NCI-H1092 (cell line): ENCODE measurements at places on chromosomes 3 and 15.

- DNase-seq: no peak
Observed at GRCh38 chr3:24505691-24506550, 11.3 kb upstream of the THRB start.

DNA sequence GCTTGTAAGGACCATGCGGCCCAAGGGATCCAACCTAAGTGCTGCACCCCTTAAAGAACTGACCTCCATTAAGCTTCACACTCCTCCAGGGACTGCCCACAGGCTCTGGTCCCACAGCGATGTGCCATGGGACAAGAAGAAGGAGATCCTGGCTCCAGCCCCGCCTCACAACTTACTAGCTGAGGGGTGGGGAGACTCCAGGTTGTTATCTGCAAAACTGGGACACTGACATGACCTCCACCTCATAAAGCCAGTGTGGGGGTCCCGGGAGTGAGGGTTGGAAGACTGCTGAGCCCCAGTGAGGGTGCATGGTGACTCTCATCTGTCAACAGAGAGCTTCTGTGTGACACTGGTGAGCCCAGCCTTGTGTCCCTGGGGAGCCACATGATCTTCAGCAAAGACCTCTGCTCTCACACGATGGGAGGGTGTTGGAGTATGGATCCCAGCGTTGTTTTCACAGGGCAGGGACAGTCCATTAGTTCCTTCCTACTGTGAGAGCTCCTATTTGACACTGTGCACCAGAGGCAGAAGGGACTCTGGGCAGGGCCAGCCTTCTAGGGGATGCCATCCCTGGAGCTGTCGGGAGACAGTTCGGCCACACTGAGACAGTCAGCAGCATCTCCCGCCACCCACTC is 26.7 kb downstream of the EAF1 start:
- no peak for DNase-seq

DNA sequence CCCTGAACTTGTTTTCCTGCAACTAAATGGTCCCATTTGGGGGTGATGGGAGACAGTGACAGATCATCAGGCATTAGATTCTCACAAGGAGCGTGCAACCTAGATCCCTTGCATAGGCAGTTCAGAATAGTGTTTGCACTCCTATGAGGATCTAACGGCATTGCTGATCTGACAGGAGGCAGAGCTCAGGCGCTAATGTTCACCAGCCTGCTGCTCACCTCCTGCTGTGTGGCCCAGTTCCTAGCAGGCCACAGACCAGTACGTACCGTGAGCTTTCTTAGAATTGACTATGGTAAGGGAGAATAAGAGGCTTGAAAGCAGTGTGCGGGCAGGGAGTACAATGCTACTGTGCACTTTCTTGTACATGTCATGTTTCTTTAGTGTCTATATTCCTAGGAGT is 17.6 kb upstream of the PLA2G4E start:
- no peak for DNase-seq

DNA sequence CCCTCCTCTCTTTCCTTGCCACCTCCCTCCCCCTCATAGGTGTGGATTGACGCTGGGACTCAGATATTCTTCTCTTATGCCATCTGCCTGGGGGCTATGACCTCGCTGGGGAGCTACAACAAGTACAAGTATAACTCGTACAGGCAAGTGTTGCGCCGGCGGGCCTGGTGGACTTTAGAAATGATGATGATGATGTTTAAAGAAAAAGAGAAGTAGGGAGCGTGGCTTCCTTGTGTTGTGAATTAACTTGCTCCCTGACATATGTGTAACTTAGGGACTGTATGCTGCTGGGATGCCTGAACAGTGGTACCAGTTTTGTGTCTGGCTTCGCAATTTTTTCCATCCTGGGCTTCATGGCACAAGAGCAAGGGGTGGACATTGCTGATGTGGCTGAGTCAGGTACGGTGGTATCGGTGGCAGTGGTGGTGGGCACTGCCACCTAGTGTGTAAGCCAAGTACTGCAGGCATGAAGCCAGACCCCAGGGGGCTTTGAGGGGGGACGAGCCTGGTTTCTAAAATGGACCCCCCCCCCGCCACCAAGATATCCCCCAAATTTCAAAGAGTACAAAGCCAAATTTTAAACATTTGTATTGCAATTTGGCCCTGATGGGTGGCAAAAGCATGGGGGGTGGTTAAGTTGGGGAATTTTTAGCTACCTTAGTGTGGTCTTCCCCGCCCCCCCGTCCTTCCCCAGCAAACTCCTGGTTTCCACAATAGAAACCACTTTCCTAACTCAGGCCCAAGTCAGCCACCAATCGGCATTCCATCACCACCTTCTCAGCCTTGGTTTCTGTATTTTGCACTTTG is 65.6 kb downstream of the SLC6A6 start:
- DNase-seq: no peak

GRCh38 chr3:177590826-177591225 is 393.5 kb upstream of the TBL1XR1 start:
- DNase-seq: no peak

- no peak for DNase-seq
Observed at GRCh38 chr3:183533412-183534132, 21.9 kb downstream of the KLHL6 start.
